Esophagus mucosa (tissue), 1 donor: ENCODE measurements at places on chromosomes 2 and 18. TPM values are rescaled to one million over a fixed set of nuclear protein-coding genes. Genes with fewer than 3 reads are reported as not detected.

BOLL gene
- not detected for total RNA-seq

PRLH gene
- not detected for total RNA-seq

NEMP2 gene
- 3.8 TPM for total RNA-seq

PRSS56 gene
- total RNA-seq, result not detected

IL1R2 gene
- 19.0 TPM for total RNA-seq

MOCOS gene
- total RNA-seq, result 16.0 TPM

REG1B gene
- not detected for total RNA-seq

RAX gene
- not detected for total RNA-seq
